ENCODE measurements at places on chromosomes 2 and 18.

- no peak for DNase-seq
Measured at GRCh38 chr2:118577202-118577601, 270.2 kb downstream of the EN1 start.

GRCh38 chr2:174599310-174599921 is 1.8 kb upstream of the WIPF1 start:
- DNase-seq: no peak

- no peak for DNase-seq
Measured at GRCh38 chr2:226796840-226797288, 2.8 kb downstream of the IRS1 start.

GRCh38 chr2:3305431-3305830 is 72.2 kb downstream of the EIPR1 start:
- no peak for DNase-seq

DNA sequence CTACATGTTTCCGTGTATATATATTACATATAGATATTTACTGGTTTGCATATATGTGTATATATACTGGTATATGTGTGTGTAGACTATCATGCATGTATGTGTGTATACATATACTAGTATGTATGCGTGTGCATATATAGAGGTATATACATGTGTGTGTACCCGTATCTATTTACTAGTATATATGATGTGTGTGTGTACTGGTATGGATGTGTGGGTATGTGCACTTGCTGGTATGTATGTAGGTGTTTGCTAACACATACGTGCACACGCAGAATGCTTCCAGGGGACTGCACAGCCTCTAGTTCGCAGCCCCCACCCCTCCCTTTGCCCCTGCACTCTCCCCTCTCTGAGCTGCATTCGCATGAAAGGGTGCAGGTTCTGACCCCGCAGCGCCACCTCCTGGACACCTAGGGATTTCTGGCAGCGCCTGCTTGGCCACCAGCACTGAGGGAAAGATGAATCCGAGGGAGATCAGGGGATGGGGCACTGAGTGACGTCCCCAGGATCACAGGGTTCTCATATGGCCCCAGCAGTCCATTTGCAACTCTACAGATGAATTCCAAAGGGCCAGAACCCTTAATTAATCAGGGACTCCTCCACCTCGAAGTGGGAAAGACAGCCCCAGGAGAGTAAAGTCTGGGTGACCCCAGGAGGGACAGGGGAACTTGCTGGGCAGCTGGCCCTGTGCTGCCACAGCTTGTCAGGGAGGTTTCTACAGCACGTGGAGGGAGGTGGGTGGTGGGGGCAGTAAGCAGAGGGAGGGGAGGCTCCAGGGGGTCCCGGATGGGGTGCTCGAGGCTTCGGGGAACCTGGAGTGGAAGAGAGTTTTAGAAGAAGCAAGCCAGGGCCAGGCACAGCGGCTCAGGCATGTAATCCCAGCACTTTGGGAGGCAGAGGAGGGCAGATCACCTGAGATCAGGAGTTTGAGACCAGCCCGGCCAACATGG is 66.8 kb upstream of the ASAP2 start:
- peak; percentile 74 for DNase-seq

GRCh38 chr2:168560817-168561499 is 104.9 kb downstream of the CERS6 start:
- no peak for DNase-seq

DNA sequence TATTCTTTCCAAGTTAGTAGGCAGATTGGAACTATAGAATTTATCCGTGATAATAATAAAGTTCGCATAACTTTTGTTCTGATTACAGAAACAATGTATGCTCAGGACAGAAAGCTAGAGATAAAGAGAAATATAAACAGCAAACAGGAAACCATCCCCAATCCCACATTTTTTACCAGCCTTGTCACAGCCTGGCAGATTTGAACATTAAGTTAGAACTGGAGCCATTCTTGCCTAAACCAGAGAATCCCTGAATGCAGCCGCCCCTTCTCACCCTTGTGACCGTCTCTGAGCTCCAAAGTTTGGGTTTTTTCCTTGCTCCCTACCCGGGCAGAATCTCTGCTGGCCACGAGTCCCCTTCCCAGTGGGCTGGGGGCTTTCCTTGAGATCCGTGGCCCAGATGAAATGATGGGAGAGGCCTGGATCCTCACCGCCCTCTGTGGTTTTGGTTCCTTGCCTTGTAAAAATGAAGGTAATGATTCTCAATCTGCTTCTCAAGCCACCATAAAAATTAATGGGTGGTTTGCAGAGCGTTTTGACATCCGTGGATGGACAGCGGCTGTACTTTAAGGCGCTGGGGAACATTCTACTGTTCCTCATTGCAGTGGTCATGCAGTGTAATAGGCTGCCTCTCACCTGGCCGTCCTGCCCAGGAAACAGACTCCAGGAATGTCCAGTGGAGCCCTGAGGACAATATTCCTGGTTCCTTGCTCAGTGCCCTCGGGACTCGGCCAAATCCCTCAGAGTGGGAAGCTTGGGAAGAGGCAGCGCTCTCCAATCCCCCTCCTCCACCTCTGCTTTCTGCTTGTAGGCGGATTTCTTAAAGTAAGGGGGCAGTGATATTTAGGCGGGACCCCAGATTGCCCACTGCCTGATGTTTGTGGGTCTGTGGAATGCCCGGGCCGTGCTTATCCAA is 1.6 kb downstream of the SH3BP4 start:
- no peak for DNase-seq

DNA sequence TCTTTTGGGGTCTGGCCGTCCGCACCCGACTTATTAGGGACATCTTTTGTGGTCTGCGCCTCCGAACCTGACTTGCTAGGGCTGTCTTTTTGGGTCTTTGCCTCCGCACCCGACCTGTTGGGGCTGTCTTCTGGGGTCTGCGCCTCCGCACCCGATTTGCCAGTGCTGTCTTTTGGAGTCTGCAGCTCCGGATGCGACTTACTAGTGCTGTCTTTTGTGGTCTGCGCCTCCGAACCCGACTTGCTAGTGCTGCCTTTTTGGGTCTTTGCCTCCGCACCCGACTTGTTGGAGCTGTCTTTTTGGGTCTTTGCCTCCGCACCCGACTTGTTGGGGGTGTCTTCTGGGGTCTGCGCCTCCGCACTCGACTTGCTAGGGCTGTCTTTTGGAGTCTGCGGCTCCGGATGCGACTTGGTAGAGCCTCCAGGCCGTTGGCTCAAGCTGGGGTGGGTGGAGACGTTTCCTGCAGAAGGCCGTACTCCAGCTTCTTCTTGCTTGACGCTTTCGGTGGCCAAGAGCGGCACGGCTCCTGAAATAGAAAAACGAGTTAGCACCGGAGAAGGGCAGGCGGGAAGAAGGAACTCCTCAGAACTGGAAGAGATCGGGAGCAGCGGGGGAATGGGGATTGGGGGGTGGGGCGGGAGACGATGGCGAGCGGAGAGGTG is 498 bp downstream of the TGOLN2 start:
- peak; percentile 84 for DNase-seq

DNA sequence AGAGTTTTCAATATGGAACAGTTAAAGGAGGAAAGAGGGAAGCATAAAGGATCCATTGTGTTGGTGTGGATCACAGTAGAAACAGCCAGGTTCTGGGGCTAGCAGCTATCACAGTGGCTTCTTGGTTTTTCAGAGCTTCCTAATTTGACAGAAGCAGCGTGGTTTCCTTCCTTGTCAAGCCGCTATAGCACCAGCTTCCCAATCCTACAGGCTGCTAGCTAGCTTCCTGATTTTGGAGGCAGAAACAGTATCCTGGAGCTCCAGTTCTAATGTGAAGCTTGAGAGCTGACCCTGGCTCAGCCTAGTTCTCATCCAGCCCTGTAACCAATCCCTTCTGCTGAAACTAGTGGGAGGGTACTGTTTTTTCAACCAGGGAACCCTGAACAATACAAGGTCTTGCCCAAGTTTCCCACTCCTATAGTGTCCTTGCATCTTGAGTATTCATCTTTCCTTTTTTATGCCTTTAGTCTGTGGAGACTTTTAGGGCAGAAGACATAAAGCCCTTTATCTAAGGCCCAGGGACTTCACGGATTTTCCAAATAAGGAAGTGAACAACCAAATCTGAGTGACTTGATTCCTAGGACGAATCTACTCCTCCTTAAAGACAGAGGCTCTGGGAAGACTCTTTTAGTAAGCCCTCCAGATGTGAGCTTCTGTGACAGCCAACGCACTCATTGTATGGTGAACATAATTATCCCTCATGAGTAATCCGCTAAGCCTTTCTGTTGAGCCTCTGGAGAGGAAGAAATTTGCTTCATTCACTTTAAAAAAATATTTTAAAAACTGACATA is 33.8 kb downstream of the CCDC93 start:
- DNase-seq: no peak

DNA sequence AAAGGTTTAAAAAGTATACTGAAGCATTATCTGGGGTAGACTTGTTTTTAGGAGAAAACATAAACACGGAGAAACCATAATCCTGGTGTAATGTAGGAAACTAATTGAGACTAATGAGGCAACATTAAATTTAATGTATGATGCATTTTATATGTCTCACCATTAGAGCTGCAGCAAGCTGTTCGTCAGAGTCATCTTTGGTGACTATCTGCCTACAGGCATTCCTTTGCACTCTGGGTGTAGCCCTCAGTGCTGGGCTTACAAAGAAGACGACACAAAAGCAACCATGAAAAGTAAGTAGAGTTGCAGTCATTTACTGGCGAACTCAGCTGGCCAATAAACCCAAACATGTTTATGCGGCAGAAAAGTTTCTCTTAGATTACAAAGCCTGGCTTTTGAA is 415.3 kb upstream of the ZEB2 start:
- DNase-seq: no peak

GRCh38 chr2:181371782-181372645 is 85.2 kb upstream of the ITGA4 start:
- peak; percentile 76 for DNase-seq

DNA sequence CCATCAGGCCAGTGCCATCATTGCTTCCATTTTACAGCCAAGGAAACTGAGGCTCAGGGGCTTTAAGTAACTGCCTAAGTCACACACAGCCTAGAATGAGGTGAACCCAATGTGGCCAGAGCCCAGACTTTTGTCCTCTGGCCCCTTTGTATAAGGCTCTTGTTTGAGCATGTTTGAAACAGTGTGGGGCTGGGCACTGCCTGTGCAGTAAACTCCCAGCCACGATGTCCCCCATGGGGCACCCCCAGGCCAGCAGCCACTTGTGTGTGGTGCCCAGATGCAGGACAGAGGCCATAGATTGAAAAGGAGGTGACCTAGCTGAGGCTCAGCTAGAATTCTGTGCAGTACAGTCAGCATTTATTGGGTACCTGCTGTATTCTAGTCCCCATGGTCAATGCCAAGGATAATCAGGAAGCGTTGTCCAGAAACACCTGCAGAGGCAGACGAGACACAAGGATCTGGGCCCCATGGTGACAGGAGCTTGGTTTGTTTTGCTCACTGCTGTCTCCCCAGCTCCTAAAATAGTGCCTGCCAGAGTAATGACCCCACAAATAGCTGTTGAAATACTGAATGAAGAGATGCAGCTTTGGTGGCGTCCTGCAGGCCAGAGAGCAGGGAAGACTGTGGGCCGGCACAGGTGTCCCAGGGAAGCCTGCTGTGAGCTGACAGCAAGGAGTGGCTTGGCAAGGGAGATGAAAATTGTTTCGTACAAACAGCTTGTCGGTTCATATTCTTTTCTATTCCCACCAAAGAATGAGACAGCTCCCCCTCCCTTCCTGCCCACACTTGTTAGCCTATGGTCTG is 160.7 kb downstream of the LDLRAD4 start:
- DNase-seq: peak; percentile 17

- DNase-seq: no peak
Measured at GRCh38 chr2:220281771-220282170, 654.3 kb downstream of the SLC4A3 start.

GRCh38 chr2:205637779-205638503 is 44.4 kb upstream of the NRP2 start:
- no peak for DNase-seq

DNA sequence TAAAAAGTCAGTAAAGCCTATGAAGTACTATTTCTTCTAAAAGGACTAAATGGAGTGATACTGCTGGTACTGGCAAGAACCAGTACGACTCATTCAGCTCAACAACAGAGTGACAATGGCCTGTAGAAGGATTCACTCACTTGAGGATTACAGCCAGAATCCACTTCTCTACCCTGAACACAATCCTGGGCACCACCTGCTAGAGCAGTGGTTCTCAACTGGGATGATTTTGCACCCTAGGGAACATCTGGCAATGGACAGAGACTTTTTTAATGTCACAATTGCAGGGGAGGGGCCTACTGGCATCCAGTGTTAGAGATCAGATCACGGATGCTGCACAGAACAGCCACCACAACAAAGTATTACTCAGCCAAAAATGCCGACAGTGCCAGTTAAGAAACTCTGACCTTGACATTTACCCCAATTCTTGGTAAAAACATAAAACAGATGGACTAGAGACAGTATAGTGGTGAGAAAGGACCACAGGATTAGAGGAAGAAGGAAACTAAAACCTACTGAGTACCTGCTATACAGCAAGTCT is 5.0 kb downstream of the SPIRE1 start:
- DNase-seq: no peak

- no peak for DNase-seq
Measured at GRCh38 chr2:96668771-96669170, 26.2 kb downstream of the FER1L5 start.

DNA sequence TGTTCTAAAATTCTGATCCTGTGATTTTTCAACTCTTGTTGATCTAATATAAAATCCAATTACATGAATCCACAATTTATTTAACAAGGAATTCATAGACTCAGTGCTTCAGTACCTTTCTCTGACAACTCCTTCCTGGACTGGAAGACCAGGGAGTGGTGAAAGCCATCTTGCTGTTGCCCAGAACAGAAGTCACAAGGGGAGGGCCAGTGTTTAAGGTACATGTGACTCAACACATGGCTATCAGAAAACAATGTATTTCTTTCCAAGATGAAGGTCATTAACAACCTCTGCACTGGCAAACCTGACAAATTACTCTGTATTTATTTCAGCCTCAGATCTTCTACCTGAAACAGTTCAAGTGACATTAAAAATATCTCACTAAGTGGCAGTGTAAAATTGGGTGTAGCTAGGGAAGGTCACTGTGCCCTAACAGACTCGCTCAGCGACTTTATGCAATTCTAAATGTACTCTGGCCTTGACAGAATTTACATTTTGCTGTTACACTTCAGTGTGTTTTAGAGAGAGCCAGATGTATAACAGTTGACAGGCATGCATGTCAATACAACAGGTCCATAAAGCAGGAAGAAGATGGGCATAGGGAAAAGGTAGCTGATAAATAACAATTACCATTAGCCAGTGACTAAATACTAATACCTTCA is 75.4 kb downstream of the NCKAP5 start:
- DNase-seq: no peak

DNA sequence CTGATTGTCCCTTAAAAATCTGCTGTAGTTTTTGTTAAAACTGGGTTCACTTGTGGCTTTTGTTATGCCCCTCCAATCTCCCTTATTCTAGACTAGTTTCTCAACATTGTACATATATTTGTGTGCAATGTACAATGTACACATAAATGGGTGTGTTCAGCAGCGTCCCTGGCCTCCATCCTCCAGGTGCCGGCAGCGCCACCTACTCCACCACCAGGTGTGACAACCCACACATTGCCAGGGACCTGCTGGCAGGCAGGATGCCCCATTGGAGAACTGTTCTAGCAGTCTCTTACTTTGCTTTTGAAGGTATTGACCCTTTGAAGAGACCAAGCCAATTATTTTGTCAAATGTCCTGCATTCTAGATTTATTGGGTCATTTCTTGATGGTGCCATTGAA is 75.4 kb downstream of the SH3RF3 start:
- DNase-seq: no peak
